ENCODE measurements at places on chromosomes 16 and 17.

DNA sequence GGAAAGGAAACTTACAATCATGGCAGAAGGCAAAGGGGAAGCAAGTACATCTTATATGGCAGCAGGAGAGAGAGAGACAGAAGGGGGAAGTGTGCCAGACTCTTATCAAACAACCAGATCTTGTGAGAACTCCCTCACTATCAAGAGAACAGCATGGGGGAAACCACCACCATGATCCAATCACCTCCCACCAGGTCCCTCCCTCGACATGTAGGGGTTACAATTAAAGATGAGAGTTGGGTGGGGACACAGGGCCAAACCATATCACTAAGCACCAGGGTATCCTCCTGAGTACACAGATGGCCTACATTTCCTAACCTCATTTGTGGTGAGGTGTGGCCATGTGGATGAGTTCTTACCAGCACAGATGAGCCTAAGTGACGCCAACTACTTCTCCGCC, 348.6 kb upstream of the ZFHX3 start:
- no peak for DNase-seq

GRCh38 chr17:73952480-73953205, 250.8 kb upstream of the RPL38 start:
- DNase-seq: peak; percentile 63

- DNase-seq: no peak
Measured at GRCh38 chr16:67959536-67960329, 8.7 kb downstream of the SLC12A4 start.

- DNase-seq: no peak
Measured at GRCh38 chr16:8729779-8730334, 55.4 kb downstream of the ABAT start.

- DNase-seq: no peak
Measured at GRCh38 chr16:57798267-57798810, 4.0 kb downstream of the KIFC3 start.

DNA sequence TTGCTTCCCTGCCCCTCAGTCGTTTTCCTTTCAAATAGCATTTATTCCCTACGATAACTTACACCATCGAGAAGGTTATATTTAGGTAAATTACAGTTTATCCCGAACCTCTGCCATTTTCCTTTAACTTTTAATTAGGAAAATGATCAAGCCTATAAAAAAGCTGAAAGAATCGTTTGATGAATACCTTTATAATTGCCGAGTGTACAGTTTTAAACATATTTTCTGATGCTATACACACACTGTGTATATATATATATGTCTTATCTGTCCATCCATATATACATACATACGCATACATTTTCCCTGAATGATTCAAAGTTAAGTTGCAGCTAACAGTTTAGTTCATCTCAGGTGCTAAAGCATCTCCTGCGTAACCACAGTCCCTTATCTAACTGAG, 56.6 kb upstream of the CRISPLD2 start:
- DNase-seq: no peak

GRCh38 chr16:83785455-83785854, 22.3 kb upstream of the HSBP1 start:
- DNase-seq: no peak

GRCh38 chr17:38916771-38917170, 8.6 kb upstream of the LASP1NB start:
- no peak for DNase-seq

DNA sequence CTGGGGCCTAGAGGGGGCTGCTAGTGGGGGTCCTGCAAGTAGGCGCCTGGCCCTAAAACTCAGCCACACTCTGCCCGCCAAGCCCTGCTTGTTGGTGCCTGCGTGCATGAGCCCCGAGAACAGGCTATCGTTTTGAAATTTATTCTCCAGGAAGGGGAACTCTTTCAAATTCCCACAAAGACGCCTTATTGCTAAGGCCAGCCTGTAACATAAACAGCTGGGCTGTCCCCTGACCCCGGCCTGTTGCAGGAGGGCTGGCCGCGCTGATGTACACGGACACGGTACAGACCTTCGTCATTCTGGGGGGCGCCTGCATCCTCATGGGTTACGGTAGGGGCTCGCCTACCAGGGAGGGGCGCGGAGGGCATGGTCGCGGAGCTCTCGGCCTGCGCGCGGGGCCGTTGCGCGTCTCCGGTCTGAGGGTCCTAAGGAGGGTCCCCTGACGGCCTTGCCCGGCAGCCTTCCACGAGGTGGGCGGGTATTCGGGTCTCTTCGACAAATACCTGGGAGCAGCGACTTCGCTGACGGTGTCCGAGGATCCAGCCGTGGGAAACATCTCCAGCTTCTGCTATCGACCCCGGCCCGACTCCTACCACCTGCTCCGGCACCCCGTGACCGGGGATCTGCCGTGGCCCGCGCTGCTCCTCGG, 4.3 kb downstream of the SLC5A2 start:
- DNase-seq: no peak

DNA sequence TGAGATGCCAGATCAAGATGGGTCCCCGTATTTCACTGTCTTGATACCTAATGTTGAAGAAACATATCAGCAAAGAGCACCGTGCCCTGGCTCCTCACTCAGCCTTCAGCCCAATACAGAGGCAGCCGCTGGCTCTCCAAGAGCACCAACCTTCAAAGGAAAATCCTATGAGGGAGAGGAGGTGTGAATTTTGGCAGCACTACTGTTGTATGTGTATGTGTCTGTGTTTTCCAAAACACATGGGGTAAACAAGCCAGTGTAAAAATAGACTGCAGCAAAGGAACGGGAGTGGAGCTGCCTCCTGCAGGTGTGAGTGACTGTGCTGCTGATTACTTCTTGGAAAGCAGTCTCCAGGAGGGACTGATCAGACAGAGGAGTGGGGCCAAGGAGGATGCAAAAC, 194.0 kb upstream of the CDH5 start:
- no peak for DNase-seq

DNA sequence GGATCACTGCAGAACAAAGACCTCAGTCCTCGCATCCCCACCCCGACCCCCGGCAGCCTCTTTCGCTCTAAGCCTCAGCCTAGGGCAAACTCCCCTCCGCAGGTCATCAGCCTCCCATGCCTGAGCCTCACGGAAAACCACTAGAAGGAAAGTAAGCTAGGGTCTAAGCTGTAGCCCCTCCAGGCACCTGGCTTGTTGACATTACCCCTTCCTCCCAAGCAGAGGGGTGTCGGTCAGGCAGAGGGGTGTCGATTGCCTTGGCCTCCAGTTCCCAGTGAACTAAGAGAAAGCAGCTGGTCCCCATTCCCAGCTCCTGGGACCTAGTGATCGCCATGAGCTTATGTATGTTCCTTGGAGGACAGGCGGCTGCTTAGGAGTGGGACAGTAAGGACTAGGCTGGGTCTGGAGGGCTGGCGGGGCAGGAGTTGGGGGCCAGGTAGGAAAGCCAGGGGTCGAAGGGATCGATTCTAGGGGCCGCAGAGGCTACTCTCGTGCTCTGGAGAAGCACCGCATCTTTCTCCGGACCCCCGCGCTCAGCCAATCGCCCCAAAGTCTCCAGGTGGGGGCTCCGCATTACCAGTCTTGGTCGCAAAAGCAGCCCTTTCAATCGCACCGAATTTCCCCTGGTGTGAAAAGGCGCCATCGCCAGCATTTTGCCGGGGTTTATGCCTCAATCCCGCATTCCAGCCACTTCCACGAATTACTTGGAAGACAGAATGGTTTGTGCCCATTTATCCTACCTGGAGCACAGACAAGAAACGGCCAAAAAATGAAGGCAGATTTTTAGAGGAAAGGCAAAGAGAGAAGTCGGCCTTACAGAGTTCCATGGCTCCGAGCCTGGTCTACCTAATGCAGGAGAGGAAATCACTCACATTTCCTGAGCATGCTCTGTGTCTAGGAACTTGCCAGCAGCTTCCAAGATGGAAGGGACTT, 21.3 kb upstream of the HOXB13 start:
- no peak for DNase-seq

Measured in GM20000 (cell line).